ENCODE measurements at places on chromosomes 7 and 10.

- DNase-seq: no peak
These were observed 386.2 kb downstream of the KCNMA1 start for GRCh38 chr10:77251297-77252013.

GRCh38 chr7:43565786-43566185 lies 17.1 kb upstream of the STK17A start:
- DNase-seq: no peak

DNA sequence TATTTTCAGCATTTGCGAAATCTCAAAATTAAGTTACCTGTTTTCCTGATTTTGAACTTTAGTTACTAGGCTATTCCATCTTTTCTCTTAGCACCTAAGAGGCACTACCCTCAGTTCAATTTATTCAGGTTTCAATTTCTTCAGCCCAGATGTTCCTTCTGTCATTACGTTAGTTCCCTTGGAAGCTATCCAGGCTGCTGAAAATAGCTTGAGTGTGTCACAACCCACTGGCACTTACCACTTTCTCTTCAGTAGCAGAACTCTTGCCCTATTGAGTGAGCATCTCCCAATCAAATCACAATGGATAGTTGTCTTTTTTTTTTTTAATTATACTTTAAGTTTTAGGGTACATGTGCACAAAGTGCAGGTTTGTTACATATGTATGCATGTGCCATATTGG lies 332.7 kb upstream of the LRGUK start:
- DNase-seq: no peak

GRCh38 chr7:131104596-131105293 lies 222.9 kb upstream of the MKLN1 start:
- no peak for DNase-seq

GRCh38 chr10:15541376-15541775 lies 170.3 kb upstream of the FAM171A1 start:
- DNase-seq: no peak

DNA sequence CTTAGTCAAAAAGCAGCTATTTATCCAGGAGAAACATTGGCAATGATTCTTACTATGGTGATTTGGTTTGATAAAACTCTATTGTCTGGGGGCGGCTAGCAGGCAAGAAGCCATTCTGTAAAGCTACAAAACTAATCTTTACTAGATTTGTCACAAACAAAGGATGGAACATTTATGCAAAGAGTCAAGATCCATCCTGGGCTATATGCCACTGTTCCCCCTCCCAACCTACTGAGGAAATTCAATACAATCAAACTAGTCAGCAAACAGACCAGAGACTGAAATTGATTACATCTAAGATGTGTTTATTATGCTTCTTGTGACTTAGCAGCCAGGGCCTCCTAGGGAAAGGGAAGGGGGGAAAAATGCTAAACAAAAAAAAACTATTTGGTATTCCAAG lies 397.6 kb downstream of the GPAM start:
- DNase-seq: no peak

- no peak for DNase-seq
These were observed 150.1 kb downstream of the FAM107B start for GRCh38 chr10:14624600-14624999.

DNA sequence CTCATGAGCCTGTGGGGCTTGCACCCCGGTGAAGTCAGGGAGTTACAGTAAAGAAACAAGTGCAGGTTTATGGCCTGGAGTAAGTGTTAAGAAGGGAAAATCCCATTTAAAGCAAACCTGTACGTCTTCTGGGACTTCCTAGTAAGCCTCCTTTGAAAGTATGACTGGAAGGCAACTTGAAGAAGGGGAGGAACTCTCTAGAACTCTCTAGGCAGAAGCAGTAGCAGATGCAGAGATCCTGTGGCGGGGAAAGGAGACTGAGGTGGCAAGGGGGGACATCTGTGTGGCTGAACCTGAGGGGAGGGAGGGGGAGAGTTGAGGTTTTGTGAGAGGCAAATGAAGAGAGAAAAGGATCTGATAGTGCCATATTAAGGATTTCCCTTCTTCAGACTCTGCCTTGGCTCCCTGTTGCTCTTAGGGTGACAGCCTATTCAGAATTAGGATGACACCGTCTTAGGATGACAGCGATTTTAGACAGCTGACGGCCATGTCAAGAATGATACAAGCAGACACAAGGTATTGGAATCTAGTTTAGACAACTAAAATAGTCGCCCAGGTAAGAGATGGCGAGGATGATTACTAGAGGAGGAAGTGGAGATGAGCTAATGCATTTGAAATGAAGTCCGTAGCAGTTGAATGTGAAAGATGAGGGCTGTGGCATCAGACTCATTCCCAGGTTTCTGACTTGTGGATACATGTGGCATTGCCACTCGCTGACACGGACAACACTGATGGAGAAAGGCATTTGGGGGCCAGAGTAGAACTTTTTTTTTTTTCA lies 29.0 kb downstream of the CUL1 start:
- no peak for DNase-seq

DNA sequence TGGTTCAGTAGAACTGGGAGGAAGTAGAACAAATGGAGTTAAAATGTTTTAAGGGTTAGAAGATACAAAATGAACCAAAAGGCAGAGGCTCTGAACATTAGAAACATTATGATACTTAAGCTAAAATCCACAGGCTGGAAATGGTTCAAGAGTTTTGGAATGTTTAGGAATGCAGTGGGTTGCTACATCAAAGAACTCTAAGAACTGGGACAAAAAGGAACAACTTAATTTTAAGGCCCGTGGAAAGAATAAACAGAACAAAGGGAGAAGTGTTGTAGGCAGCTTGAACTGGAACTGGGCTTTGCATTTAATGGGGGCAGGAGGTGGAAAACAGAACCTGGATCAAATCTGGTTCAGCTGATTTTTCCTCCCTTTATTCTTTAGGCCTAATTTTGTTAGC lies 3.5 kb upstream of the C7orf25 start:
- no peak for DNase-seq

- DNase-seq: no peak
These were observed 87.8 kb downstream of the CCDC71L start for GRCh38 chr7:106573125-106573663.

DNA sequence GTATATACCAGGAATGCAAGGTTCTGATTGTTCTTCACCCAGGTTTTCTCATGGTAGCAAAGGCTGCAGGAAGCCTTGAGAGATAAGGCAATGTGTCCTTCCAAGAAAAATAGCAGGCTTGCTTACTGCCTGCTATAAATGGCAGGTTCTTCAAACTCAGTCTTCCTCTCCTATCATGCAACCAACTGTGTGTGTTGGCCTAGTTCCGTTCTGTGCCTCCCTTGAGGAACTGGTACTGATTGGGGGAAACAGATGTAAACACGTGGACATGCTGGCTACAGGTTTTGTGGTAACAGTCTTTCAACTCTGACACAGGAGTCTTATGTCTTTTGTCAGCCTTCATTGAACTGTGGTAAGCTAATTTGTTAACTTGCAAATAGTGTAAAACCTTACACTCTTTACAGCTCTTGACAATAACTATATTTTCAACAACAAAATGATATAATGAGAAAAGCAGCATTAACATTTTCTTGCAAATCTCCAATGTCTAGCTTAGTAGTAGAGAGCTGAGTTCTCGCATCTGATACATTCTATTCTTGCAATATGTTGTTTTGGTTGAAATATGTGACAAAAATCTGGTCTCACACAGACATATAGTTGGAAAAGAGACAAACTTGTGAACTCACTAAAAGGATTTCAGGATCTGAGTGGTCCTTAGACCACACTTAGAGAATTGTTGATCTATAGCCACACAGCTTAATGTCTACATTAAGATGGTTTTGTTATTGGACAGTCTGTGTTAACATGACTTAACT lies 54.7 kb upstream of the LSM8 start:
- no peak for DNase-seq

DNA sequence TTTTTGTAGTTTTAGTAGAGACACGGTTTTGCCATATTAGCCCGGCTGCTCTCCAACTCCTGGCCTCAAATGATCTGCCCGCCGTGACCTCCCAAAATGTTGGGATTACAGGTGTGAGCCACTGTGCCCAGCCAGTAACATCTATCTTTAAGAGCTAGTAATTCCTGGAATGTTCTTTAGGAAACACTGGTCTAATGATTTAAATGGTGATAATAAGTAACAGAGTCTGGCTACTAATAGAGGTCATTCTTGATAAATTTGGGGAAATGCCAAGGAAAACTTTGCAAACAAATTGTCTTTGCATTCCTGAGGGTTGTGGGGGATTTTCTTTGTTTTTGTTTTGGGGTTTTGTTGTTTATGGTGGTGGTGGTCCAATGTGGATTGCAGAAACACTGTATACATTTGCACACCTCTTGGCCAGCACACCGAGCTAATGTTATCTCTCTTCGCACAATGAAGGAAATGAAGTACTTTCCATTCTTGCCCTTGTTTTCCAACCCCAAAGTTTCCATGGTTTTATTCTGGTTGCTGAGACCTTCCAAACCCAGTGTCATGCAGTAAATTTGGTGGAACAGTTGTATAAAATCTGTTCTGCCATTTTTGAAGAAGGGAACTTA lies 51.3 kb upstream of the WIPF3 start:
- no peak for DNase-seq

DNA sequence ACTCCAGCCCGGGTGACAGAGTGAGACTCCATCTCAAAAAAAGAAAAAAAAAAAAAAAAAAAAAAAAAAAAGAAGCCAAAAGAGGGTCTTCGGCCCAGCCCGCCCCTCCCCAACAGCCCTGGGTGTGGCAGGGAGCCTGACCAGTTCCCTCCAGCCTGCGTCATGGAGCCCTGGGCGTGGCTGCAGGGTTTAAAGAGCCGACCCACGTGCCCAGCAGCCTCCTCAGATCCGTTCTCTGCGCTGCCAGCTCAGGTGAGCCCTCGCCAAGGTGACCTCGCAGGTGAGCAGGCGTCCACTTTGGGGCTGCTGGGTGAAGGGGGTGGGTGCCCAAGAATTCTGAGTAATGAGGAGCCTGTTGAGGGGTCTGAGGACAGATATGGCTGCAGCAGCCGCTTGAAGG lies at the start of gene FXYD4:
Gene FXYD4, plus strand, starts transcription at position 219 of the 400 bp plus-strand sequence. CDS start 2,111 bp downstream, outside the sequence.
- DNase-seq: no peak

DNA sequence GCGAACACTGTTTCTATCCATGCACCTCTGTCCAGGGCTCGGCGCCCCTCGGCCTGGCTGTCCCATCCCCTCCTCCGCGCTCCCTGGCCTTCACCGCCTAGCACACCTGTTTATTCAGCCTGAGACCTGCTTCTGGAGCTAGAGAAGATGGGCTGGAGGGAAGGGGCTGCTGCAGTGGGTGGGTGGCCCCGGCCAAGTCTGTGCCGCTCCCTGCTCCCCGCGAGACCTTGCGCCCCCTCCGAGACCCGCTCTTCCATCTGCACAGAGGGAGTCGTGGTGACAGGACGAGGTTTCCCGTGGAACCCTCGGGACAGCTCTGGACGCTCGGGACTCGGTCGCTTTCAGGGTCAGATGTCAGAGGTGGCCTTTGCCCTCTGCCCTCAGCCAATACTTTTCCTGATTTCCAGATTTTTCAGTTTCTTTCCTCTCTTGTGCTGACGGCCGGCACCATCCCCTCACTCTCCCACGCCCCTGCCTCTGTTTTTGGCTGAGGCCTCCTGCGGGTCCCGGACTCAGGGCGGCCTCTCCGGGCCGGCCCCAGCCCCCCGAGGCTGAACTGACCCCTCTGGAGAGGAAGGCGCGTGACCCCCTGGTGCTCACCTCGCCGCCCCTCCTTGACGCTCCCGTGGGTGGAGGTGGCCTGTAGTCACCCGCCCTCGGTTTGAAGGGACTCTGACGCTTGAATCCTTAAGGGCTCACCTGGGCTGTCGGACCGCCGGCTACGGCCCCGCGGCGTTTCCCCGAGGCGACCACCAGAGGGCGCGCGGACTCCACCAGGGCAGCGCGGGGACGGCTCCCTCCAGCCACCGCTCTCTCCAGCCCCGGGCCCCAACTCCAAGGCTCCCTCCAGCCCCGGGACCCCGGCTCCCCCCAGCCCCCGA lies 15.6 kb downstream of the SHH start:
- DNase-seq: no peak

DNA sequence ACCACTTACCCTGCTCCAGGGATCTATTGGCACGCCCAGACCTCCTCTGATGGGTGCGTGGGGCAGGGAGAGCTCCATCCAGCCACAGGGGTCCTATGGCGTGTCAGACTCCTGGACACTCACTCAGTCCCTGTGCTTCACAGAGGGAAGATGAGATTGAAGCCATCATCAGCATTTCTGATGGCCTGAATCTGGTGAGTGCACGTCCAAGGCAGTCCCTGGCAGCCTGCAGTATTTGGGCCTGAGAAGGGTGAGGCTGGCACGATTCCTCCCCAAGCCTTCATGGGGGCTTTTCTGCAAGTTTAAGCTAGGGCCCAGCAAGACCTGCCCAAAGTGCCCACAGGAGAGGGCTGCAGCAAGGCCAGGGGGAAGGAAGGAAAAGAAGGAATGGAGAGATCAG lies 3.3 kb downstream of the CDHR1 start:
- DNase-seq: no peak

DNA sequence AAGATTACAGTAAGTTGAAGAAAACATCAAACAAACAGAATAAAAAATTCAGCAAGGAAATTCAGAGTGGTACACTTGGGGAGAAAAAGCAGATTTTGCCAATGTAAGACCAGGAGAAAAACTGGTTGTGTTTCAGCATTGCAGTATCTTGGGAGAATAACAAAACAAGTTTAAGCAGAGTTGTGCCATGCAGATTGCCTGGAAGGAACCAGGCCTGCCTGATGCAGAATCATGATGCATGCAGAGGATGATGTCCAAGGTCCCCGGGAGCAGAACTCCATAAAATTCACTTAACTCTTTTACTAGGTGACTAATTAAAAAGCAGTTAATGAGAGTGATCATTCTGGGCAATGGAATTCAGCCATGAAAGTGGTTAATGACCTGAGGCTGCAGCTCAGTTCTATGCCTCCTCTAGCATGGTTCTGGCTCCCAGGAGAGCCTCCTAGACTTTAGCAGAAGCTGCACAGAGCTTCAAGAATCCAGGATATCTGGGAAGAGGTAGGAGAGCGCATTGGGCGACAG lies 379.7 kb upstream of the C7orf33 start:
- DNase-seq: no peak

DNA sequence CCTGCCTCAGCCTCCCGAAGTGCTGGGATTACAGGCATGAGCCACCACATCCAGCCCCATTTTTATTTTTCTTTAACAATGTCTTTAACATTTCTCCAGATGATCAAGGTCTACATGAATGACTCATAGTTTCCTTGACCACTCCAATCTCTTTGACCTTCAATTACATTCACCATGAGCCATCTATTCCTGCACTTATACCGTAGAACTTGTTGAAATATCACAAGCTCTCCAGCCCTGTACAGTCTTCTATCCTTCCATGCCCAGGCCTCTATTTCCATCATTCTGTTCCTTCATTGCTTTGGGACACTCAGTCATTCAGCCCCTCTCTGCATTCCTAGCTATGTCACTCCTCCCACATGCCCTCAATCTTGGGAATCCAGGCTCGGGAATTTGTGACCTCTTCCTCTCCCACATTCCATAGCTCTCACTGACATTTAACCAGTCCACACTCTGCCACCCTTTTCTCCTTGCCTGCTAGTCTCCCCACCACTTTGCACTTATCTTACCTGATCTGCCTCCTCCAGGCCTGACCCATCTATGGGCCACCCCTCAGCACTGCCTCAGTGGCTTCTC lies 151.8 kb upstream of the STK17A start:
- no peak for DNase-seq

Measured in cortex of kidney (tissue), 1 donor.